ENCODE measurements at places on chromosomes 5 and 9. TPM values are rescaled to one million over a fixed set of nuclear protein-coding genes. Genes with fewer than 3 reads are reported as not detected.

ANKRD18A gene
- total RNA-seq: 11.6 TPM

SHC3 gene
- total RNA-seq: 1.5 TPM

TAF1L gene
- total RNA-seq: not detected

GRCh38 chr9:108933231-108933717, 650 bp downstream of the ELP1 start:
- DNase-seq: no peak

- DNase-seq: peak; percentile 89
These were observed 63.8 kb upstream of the COL15A1 start for GRCh38 chr9:98879963-98880310.

DNA sequence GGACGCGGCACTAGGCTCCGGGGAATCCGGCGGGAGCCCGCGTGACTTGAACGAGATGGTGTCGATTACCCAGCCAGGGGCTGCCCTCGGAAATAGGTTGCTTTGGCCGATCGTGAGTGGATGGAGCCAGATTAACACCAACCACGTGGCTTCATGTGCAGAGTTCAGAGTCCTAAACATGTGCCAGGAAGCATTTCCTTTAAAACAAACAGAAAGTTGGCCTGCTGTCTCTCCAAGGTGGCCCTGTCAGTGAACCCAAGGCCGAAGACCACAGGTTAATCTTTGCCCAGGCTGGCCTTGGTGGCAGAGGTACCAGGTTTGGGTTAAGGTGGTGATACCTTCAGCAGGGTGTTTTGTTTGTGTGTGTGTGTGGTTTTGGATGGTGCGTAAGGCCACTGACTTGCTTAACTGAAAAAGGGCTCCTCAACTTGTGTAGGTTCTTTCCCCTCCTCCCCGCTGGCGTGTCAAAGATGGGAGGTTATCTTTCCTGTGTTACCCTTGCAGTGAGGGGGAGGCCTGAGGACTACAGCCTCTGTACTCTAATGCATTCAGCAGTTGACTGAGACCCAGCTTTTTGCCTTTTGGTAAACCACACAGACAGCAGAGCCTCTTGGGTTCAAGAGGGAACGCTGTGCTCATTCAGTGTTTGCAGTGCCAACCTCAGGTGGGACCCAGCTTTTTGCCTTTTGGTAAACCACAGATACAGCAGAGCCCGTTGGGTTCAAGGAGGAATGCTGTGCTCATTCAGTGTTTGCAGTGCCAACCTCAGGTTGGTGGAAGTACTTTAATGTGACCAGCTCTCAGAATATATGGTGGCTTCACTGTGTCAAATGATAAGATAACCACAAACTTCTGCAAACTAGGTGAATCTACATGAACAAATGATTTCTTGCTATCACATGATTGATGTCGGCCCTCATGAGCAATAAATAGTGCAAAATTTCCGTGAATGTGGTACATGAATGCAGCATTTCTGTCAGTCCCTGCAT, 1.4 kb downstream of the IQGAP2 start:
- DNase-seq: peak; percentile 71

DNA sequence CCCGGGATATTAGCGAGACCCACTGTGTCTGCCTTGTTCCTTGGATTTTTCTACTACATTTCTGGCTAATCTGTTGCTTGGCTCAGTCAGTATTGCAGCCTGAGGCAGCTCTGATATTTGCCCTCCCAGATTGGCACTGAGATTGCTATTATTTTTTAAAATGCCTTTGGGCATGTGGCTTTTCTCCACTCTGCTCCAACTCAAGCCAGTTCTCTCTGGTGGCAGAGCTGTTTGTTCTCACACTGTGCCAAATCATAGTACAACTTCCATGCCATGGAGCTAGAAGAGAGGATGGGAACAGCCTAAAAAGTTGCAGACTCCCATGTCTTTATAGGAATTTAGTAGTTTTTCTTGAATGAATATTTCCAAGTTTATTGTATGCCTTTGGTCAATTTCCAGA, 155.9 kb upstream of the ATP10B start:
- no peak for DNase-seq

DNA sequence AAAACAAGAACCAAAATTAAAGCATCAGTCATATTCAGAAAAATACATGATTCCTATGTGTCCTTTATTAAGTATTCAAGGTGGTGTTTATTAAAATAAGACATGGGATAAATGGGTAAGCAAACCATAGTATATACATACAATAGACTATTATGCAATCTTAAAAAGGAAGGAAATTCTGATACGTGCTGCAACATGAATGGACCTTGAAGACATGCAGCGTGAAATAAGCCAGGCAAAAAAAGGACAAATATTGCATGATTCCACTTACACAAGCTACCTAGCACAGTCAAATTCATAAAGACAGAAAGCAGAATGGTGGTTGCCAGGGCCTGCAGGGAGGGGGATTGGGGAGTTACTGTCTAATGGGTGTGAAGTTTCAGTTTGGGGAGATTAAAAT, 127.7 kb downstream of the DMAC1 start:
- DNase-seq: no peak

- DNase-seq: no peak
These were observed 1.7 kb downstream of the SNCB start for GRCh38 chr5:176628406-176629228.

- DNase-seq: peak; percentile 64
These were observed 448.6 kb upstream of the MPDZ start for GRCh38 chr9:13728131-13728530.

- no peak for DNase-seq
These were observed 518 bp upstream of the FAM13B start for GRCh38 chr5:138033386-138033808.

DNA sequence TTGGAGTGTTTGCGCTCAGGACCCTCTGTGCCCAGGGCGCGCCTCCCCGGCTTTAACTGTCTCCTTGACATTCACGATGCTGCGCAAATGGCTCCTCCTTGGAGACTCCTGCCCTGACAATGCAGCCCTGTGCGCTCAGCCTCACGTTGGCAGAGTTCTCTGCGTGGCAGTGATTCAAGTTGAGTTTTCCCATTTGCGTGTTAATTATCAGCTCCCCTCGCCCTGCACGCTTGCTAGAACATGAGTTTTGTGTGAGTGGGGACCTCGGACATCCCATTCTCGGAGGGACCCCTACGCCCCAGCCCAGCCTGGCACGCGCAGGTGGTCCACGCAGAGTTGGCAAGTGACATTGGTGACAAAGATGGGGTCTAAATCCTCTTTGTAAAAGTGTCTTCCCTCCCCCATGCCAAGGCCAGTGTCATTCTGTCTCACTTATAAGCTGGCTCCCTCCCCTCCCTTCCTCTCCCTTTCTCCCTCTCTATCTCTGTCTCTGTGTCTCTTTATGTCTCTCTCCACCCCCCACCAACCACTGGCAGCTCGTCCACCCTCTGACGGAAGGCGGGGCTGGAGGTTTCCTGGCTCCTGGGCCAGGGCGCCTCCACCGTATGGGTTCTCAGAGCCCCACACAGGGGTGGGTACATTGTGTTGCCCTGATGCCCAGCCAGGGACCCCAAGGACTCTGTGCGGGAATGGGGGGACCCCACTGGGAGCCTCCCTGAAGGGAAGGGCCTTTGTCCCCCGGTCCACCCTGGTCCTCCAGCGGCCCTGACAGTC, 169.3 kb downstream of the OLFM1 start:
- DNase-seq: no peak

DNA sequence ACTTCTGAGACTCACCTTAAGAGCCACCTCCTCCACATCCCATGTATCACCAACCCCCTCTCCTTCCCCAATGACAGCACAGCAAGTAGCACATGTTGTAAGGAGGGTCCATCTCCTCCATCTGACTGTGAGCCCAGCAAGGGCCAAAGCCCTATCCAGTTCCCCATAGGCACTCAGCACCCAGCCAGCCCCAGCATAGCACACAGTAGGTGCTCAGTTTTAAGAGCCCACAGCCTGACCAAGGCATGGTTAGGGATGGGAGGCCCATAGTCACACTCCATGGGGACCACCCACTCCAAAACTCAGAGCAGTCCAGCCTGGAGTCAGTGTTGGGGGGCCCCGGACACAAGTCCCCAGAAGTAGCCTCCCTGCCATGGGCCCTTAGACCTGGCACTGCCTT, 205.7 kb downstream of the CDK5RAP2 start:
- no peak for DNase-seq

DNA sequence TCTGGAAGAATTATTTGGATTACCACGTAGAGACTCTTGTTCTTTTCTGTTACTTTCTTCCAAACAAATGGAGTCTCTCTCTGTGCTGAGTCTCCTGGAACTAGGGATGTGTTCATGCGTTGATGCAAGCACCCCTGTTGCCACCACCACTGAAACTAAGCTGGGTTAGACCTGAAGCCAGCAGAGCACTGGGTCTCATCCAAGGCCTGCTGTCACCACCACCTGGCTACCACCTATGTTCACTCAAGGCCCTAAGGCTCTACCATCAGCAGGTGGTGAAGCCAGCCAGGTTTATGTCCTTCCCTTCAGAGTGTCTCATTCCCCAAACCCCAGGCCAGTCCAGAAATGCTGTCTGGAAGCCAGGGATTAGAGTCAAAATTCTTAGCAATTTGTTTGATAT, 13.3 kb downstream of the RIC1 start:
- DNase-seq: no peak

DNA sequence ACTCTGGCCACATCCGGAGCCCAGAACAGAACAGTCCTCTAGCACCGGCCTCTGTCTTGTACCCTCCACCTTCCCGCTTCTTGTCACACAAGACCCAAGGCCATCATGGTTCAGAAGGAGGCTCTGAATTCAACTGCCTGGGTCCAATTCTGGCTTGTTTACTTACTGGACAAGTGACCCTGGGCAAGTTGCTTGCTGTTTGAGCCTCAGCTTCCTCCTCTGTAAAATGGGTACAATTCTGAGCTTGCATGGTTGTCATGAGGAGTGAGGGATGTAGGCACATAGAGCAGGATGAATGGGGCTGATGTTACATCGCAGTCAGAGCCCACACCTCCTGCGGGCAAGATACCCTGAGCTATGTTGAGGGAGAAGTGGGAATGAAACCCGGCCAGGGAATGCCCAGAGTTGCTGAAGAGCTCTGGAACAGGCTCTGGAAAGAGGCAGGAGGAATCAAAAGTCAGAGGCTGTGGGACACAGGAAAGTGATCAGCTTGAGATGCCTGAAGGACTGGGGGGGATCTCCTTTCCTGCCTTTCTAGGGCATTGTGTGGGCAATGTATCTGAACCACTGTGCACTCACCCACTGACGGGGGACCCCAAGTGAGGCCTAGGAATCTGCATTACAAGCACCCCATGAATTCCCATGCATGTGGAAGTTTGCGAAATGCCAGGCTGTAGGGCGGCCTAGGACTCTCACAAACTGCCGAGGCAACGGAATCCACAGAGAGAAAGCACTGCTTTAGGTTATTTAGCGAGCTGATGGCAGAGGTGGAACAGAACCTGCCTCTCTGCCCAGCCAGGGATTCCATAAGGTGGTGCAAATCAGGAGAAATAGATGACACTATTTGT, 29.4 kb upstream of the IL17B start:
- no peak for DNase-seq

GRCh38 chr5:67983251-67984110, 232.1 kb upstream of the PIK3R1 start:
- DNase-seq: no peak

- DNase-seq: no peak
These were observed 110.0 kb downstream of the SLC28A3 start for GRCh38 chr9:84230355-84231145.

- no peak for DNase-seq
These were observed 20.2 kb downstream of the IL7R start for GRCh38 chr5:35876922-35877321.
